Vagina (tissue), 2 donors: ENCODE measurements at places on chromosomes 13 and 19. TPM values are rescaled to one million over a fixed set of nuclear protein-coding genes. Genes with fewer than 3 reads are reported as not detected.

DNA sequence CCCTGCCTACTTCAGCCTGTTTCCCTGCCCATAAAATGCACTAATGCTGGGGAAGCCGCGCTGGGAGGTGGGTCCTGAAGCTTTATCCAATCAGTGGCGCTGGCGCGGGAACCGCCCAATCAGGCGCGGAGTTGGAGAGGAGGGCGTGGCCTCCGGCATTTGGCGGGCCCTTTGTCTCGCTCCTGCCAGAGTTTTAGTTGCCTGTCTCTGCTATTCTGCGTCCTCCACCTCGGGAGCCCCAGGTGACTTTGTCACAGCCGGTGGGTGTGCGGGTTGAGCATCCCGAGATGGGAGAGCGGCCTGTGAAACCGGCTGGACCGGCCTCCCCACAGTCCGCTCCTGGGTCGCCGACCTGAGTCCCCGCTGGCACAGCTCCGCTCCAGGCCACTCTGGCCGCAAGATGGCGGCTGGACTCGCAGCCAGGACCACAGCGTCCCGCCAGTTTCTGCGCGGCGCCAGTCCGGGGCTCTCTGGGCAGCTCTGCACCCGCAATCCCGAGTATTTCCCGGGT lies 30.7 kb upstream of the ZNF429 start:
- H3K4me1 ChIP-seq, result peaks cover 8% of the 10 kb centered on the region
- DNase-seq, result no peak
- H3K27ac ChIP-seq, result no peak overlapping the region
- peak overlapping the region; percentile 28 for H3K4me3 ChIP-seq
- no peaks in the 10 kb centered on the region for H3K36me3 ChIP-seq

Gene MCF2L
- 45.4 TPM for total RNA-seq

DNA sequence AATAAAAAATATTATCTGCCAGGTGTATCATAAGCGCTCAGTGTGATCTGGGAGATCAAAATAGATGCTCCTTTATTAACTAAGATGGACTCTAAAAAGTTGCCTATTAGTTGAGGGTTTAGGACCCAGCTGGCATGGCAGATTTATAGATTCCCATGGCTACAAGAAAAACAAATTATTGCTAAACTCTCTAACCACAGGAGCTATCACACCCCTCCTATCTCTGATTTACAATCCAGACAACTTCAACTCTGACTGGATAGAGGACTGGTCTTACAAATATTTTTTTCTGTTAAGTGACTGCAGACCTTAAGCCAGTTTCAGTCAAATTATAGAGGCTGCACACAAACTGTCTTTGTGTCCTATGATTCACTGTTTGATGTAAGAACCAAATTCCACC lies 45.4 kb upstream of the MYCBP2 start:
- H3K27ac ChIP-seq, result no peak overlapping the region
- H3K4me1 ChIP-seq, result no peaks in the 10 kb centered on the region
- H3K27me3 ChIP-seq, result no peaks in the 10 kb centered on the region
- no peak for DNase-seq
- H3K4me3 ChIP-seq, result no peak overlapping the region

Gene CEACAM8
- total RNA-seq, result not detected

DNA sequence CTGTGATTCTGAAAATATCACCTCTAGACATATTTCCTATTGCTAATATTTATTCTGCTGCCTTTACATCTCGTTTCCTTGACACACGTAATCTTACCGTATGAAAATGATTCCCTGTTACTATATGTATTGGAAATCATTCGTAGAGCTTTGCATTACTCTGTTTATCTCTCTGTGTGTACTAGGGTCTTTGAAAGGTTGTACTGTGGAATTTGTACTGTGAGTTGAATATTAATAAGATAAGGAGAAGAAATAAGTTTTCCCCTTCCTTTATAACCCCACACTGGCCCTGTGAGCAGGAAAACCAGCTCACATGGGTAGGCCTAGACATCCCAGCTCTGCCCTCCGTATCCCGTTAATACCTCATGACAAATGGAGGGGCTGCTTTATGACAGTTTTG lies 354.9 kb downstream of the KLF5 start:
- H3K27ac ChIP-seq, result no peak overlapping the region
- H3K4me1 ChIP-seq, result no peaks in the 10 kb centered on the region
- no peaks in the 10 kb centered on the region for H3K27me3 ChIP-seq
- DNase-seq, result no peak
- H3K4me3 ChIP-seq, result no peak overlapping the region

GRCh38 chr13:69199664-69200063 lies 908.0 kb upstream of the ATXN8OS start:
- H3K27me3 ChIP-seq, result no peaks in the 10 kb centered on the region
- H3K27ac ChIP-seq, result no peak overlapping the region
- no peaks in the 10 kb centered on the region for H3K36me3 ChIP-seq
- H3K4me1 ChIP-seq, result no peaks in the 10 kb centered on the region
- H3K4me3 ChIP-seq, result no peak overlapping the region

DNA sequence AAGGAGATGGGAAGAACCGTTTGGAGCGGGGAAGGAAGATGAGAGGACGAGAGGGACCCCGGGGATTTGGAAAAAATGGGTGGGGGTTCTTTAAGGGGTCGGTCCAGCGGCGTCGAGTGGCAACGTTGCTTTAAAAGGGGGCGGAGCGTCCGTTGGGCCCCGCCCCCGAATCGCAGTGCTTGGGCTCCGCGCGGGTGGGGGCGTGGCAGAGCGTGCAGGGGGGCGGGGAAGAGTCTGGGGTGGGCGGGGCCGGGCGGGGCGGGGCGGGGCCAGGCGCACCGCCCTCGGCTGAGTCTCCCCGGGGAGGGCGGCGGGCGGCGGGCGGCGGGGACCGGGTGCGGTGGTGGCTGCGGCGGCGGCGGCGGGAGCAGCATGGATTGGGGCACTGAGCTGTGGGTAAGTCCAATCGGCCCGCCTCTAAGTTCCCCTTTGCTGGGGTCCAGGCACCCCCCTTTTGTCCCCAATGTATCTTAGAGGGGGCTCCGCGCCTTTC lies at the start of gene TRIP10:
Gene TRIP10, plus strand, starts transcription at position 291 of the 493 bp plus-strand sequence. Its CDS starts 82 bp downstream, at position 373.
- no peak for DNase-seq
- H3K27ac ChIP-seq, result peak within 1 kb of the TSS; percentile 96
- H3K36me3 ChIP-seq, result no peaks in the 10 kb centered on the region

DNA sequence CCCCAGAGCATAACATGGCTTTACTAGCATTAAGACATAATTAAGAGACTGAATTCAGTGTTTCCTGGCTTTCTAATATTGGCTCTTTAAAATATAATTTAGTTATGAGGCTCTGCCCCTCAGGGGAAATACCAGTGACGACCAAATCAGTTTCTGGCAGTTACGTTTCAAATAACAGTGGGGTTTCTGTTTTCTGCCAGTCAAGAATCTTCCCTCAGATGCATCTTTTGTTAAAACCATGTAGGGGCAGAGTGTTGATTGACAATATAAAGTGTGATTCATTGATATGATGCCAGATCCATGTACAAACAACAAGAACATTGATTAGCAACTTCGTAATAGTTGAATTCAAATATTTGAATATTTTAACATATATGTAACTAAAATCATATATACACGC lies 1169.7 kb downstream of the DIAPH3 start:
- H3K27ac ChIP-seq, result no peak overlapping the region
- no peaks in the 10 kb centered on the region for H3K36me3 ChIP-seq
- no peaks in the 10 kb centered on the region for H3K27me3 ChIP-seq
- no peaks in the 10 kb centered on the region for H3K4me1 ChIP-seq
- no peak for DNase-seq

DNA sequence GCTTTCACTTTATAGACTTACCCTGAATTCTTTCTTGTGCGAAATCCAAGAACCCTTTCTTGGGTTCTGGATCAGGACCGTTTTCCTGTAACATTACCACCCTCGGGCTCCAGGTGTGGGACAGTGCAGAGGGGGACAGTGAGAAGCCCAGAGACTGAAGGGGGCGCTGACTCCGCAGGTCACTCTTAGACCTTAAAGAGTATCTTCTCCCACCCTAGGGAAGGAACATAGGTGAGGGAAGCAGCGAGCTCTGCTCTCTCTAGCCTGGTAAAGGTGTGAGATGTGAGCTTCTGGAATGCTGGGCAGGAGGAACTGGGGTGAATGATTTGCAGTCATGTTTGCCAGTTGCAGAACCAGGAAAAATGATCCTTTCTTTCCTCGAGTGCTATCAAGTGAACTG lies 80.8 kb upstream of the ZNF507 start:
- no peak overlapping the region for H3K4me3 ChIP-seq
- peak; percentile 61 for DNase-seq
- H3K27ac ChIP-seq, result no peak overlapping the region
- H3K27me3 ChIP-seq, result no peaks in the 10 kb centered on the region
- H3K36me3 ChIP-seq, result no peaks in the 10 kb centered on the region
- H3K4me1 ChIP-seq, result no peaks in the 10 kb centered on the region

DNA sequence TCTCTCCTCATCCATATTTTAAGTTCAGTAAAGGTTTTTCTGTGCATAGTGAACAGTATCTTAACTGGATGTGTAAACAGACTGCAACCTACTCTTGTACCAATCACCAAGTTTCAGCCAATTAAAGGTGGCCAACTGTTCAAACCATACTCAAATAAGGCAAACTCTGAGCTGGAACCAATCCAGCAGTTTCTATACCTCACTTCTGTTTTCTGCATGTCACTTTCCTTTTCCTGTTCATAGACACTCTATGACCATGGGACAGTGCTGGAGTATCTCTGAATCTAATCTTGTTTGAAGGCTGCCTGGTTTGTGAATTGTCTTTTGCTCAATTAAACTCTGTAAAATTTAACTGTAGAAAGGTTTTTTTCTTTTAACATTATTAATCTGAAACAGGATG lies 470.3 kb upstream of the SLITRK6 start:
- H3K27me3 ChIP-seq, result no peaks in the 10 kb centered on the region
- H3K36me3 ChIP-seq, result no peaks in the 10 kb centered on the region
- H3K27ac ChIP-seq, result no peak overlapping the region
- DNase-seq, result no peak
- no peaks in the 10 kb centered on the region for H3K4me1 ChIP-seq

Gene PRDX2
- total RNA-seq, result 190 TPM

GRCh38 chr13:111281751-111282311 lies 38.6 kb upstream of the TEX29 start:
- peak overlapping the region; percentile 81 for H3K27ac ChIP-seq
- H3K36me3 ChIP-seq, result no peaks in the 10 kb centered on the region
- H3K27me3 ChIP-seq, result no peaks in the 10 kb centered on the region
- H3K4me3 ChIP-seq, result no peak overlapping the region
- peaks cover 33% of the 10 kb centered on the region for H3K4me1 ChIP-seq
- DNase-seq, result no peak

DNA sequence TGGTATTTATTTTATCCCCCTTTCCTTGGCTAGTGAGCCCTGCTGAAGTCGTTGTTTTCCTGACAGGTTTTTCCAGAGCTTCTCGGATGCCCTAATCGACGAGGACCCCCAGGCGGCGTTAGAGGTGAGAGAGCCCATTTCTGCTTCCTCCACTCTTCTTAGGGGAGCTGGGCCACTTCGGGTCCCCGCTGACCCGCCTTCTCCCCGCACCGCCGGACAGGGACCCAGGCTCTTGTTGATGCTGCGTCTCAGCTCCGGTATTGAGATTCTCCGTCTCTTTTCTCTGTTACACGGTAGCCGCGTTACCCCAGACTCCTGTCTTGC lies 306 bp downstream of the SUGT1 start:
- no peak for DNase-seq
- H3K27ac ChIP-seq, result peak overlapping the region; percentile 90
- peaks cover 51% of the 10 kb centered on the region for H3K4me1 ChIP-seq

GRCh38 chr13:94800423-94800822 lies 88.1 kb upstream of the SOX21 start:
- DNase-seq, result no peak
- no peaks in the 10 kb centered on the region for H3K27me3 ChIP-seq
- no peak overlapping the region for H3K4me3 ChIP-seq
- H3K36me3 ChIP-seq, result no peaks in the 10 kb centered on the region

DNA sequence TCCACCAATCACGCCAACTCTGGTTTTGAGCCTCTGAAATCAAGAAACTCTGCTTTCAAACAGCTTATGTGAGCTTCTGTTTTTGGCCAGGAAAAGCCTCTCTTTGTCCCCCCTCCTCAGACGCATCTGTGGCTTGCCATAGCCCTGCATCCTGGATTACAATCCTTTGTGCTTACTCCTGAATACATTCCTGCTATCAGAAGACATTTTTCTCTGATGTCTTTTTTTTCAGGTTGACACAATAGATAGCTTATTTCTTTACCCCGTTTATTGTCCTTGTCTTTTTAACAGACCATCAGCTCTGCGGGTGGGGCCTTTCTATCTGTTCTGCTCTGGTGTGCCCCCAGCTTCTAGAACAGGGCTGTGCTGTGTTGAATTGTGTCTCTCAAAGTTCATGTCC lies 11.0 kb downstream of the PNMA8B start:
- H3K4me1 ChIP-seq, result peaks cover 28% of the 10 kb centered on the region
- no peaks in the 10 kb centered on the region for H3K27me3 ChIP-seq
- H3K4me3 ChIP-seq, result no peak overlapping the region
- H3K27ac ChIP-seq, result no peak overlapping the region
- DNase-seq, result no peak

GRCh38 chr13:80560609-80561008 lies 219.7 kb upstream of the SPRY2 start:
- H3K27ac ChIP-seq, result no peak overlapping the region
- no peaks in the 10 kb centered on the region for H3K27me3 ChIP-seq
- no peak overlapping the region for H3K4me3 ChIP-seq
- H3K36me3 ChIP-seq, result no peaks in the 10 kb centered on the region
- H3K4me1 ChIP-seq, result no peaks in the 10 kb centered on the region

DNA sequence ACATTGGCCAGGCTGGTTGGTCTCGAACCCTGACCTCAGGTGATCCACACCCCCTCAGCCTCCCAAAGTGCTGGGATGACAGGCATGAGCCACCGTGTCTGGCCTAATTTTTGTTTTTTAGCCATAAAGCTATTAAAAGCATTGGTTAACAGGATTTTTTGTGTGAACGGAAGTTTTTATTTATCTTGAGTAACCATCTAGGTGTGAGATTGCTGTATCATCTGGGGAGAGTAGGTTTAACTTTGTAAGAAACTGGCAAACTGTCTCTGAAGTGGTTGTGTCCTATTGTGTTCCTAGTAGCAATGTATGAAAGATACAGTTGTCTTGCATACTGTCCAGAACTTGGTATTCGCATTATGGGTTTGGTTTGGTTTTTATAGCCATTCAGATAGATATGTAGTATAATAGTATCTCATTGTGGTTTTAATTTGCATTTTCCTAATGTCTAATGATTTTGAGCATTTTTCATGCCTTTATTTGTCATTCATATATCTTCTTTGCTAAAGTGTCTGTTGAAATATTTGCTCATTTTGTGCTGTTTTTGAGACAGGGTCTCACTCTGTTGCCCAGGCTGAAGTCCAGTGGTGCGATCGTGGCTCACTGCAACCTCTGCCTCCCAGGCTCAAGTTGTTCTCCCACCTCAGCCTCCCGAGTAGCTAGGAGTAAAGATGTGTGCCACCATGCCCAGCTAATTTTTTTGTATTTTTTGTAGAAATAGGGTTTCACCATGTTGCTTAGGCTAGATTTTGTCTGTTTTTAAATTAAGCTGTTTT lies 13.5 kb upstream of the PLEKHF1 start:
- no peak overlapping the region for H3K27ac ChIP-seq
- H3K27me3 ChIP-seq, result no peaks in the 10 kb centered on the region
- DNase-seq, result no peak
- no peak overlapping the region for H3K4me3 ChIP-seq
- peaks cover under 1% of the 10 kb centered on the region for H3K4me1 ChIP-seq
